ENCODE measurements at places on chromosomes 4 and X. TPM values are rescaled to one million over a fixed set of nuclear protein-coding genes. Genes with fewer than 3 reads are reported as not detected.

Gene BRS3
- not detected for total RNA-seq

Gene SUPT20HL2
- total RNA-seq: not detected

Gene SAGE1
- not detected for total RNA-seq

Gene PROM1
- 43.5 TPM for total RNA-seq

Gene RAB41
- not detected for total RNA-seq

Gene TACR3
- 4.2 TPM for total RNA-seq

Gene RAB9B
- 36.3 TPM for total RNA-seq

Gene RNF113A
- total RNA-seq: 13.7 TPM

Gene KANTR
- total RNA-seq: 31.4 TPM

Gene STATH
- total RNA-seq: not detected

Gene CXCL1
- 2.0 TPM for total RNA-seq

Measured in occipital lobe (tissue), 3 donors.